ENCODE measurements at places on chromosomes 12 and 14.
A peak's percentile ranks its signal among the peaks of the same experiment; 100 is the strongest.

GRCh38 chr12:56082967-56083366 lies 3.0 kb downstream of the ERBB3 start:
- no peak for DNase-seq

GRCh38 chr12:110591451-110592051 lies 8.4 kb upstream of the PPTC7 start:
- peak; percentile 57 for DNase-seq

DNA sequence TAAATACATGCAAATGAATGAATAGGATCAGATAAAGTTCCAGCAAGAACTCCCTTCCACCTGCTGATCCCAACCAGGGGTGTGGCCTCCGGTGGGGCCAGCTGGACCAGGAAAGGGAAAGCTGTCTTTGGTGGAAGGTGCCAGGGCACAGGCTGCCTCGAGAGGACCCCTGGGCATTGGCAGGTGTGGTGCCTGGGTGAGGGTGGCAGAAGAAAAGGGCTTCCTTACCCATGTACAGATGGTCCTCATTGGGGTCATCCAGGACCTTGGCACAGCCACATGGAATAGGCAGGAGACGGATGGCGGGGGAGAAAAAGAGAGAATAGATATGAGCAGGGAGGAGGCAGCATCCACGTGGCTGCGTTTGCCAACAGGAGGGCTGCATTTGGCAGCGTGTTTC lies 36.4 kb downstream of the CAMKK2 start:
- no peak for DNase-seq

GRCh38 chr12:116709768-116710167 lies 28.1 kb downstream of the SPRING1 start:
- DNase-seq = no peak

- no peak for DNase-seq
Measured at GRCh38 chr14:70050136-70050535, 138.6 kb downstream of the SLC8A3 start.

DNA sequence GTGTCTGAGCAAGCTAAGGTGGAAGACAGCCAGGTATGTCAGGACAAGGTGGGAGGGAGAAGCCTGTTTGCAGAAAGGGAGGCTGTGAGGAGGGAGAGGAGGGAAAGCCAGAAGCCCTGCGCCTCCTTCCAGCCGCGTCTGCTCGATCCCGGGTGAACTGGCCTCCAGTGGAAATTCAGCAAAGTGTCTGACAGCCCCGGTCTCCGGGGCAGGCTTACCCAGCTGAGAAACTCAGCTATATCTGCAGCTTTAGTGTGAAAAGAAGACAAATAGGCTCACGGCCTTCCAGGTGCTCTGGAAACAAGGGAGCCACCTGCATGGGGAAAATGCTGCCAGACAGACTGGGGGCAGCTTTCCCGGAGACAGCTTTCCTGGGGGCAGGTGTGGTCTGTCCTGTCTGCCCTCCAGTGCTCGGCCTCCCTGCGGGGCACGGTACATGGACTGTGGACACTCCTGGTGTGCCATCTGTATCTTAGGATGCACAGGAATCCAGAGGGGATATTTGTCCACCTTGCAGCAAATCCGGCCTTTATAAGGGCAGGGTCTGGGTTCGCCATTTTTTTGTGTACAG lies 6.3 kb downstream of the RFLNA start:
- DNase-seq = no peak

- DNase-seq = no peak
Measured at GRCh38 chr12:49843411-49843810, 505 bp upstream of the BCDIN3D start.

Measured in NCI-H1105 treated with DMSO at 0.1 percent for 48 hours (cell line).